ENCODE measurements at places on chromosomes 5 and 9.

GRCh38 chr5:141780240-141780951 is 97.8 kb downstream of the PCDH1 start:
- no peak for DNase-seq

GRCh38 chr5:24535646-24536045 is 109.1 kb downstream of the CDH10 start:
- no peak for DNase-seq

DNA sequence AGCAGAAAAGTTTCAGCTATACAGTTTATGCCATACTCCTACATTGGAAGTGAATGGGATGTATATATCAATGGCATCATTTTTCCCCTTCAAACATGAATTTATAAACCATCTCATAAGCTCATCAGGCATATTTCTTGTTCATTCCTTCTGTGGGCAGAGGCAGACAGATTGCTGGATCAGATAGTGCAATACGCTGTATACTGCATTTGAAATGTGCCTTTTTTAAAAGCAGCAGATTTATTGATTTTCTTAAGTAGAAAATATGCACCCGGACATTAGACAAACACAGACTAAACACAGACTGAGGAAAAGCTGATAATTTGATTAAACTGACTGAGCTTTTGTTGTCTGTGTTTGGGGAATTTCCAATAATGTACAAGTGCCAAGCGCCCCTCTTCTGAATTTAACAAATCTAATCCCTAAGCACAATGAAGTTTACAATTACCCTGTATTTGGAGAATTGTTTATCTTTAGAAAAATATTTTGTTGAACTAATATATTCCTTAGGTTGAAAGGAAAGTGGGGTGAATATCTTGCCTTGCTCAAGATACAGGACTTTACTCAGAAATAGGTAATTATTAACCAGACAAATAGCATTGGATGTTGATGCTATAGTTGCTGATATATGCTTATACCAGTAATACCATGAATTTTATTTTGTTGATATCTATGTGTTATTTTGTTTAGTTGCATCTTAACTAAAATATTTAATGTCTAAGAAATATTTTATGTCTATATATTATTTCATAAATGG is 566.6 kb upstream of the MEF2C start:
- no peak for DNase-seq

- no peak for DNase-seq
These were observed 25.1 kb downstream of the ADGRD2 start for GRCh38 chr9:124475158-124475867.

Measured in fibroblast of mammary gland (primary cell).